Activated CD4-positive, alpha-beta T cell treated with anti-CD3 and anti-CD28 coated beads, Interleukin-2, amount 50 U/mL, for 16 hours (primary cell): ENCODE measurements at places on chromosomes 7 and 10.

- peak; percentile 61 for DNase-seq
These were observed 15.6 kb upstream of the PBLD start for GRCh38 chr10:68348265-68348741.

DNA sequence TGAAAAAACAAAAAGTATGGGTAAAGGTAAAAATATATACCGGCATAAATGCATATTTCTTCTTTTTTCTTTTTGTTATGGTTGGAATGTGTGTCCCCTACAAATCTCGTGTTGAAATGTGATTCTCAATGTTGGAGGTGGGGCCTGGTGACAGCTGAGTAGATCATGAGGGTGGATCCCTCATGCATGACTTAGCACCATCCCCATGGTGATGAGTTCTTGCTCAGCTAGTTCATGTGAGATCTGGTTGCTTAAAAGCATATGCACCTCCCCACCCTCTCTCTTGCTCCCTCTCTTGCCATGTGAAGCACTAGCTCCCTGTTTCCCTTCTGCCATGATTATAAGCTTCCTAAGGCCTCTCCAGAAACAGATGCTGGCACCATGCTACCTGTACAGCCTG lies 93.3 kb downstream of the HYCC1 start:
- DNase-seq = no peak

DNA sequence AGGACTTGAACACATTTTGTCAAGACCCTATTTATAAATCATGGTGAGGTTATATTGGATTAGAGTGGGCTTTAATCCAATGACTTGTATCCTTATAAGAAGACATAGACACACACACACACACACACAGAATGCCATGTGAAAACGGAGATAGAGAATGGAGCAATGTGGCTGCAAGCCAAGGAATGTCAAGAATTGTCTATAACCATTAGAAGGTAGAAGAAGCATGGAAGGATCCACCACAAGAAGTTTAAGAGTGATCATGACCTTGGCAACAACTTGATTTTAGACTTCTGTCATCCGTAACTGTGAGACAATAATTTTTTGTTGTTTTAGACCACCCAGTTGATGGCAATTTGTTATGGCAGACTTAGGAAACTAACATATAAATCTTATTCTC lies 514.2 kb downstream of the TFEC start:
- DNase-seq = no peak

GRCh38 chr7:151187409-151188251 lies 580 bp upstream of the ASB10 start:
- DNase-seq = no peak

DNA sequence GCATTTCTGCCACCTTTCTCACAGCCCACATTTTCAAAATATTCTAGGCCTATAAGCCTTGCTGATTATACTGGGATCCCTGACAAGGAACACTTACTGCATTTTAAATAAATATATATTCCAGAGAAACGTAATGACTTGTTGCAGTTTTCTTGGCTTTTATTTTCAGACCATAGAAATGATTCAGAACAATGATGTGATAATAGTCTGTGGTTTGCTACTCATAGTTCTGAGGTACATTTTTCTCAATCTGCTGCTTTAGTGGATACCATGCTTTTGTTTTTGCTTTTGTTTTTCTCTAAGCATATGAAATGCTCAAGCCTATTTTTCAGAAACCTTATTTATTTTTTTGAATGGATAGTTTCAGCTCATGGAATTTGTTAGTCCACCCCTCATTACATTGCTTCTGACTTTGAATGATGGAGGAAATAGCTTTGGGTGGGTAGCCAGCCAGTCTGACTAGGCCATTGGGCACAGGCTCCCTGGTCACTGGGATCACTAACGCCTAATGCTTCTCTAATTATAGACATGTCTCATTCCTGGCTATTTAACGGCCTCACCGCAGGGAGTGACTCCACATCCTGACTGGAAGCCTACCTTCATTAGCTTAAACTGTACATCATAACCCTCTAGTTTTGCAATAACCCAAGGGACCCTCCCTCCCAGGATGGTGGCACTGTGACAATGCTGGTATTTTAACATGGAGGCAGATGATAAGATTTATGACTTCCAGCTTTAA lies 66.1 kb downstream of the MBL2 start:
- DNase-seq = no peak

GRCh38 chr10:21279217-21279575 lies 246.3 kb downstream of the SKIDA1 start:
- no peak for DNase-seq

DNA sequence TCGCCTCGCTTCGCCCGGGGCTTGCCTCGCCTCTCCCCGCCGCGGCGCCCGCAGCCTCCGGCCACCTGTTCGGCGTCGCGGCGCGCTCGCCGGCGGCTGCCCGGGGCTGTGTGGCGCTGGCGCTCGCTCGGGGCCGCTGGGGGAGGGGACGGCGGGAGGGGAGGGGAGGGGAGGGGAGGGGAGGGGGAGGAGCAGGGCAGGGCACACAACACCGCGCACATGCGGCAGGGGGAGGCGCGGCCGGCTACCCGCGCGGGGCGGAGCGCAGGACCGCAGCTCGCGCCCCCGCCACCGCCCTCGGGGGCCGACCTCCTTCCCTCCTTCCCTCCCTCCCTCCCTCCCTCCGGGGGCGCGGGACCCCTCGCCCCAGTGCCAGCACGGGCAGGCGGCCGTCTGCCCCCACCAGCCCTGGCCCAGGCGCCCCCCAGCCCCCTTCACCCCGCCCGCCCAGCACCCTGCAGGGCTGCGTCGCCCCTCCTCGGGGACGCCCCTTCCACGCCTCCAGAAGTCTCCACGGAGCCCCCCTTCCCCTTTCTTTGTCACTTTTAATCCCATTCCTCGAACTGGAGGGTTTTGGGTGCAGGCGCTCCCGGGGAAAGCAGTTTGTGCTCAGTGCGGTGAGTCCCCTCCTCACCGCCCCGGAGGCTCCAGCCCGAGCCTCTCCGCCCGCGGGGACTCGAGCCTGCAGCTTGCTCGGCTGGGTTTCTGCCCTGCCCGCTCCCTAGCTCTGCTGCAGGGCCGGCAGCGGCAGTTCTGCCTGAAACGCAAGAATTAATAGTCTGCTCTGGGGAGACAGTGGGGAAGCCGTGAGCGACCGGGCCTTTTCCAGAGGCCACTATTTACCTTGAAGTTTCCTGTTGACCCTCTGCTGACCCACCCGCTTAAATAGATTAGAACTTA lies at the start of gene PARD3:
Gene PARD3, minus strand, starts transcription at position 112 of the 900 bp plus-strand sequence. CDS start 301 bp downstream, outside the sequence.
- DNase-seq = peak; percentile 8

DNA sequence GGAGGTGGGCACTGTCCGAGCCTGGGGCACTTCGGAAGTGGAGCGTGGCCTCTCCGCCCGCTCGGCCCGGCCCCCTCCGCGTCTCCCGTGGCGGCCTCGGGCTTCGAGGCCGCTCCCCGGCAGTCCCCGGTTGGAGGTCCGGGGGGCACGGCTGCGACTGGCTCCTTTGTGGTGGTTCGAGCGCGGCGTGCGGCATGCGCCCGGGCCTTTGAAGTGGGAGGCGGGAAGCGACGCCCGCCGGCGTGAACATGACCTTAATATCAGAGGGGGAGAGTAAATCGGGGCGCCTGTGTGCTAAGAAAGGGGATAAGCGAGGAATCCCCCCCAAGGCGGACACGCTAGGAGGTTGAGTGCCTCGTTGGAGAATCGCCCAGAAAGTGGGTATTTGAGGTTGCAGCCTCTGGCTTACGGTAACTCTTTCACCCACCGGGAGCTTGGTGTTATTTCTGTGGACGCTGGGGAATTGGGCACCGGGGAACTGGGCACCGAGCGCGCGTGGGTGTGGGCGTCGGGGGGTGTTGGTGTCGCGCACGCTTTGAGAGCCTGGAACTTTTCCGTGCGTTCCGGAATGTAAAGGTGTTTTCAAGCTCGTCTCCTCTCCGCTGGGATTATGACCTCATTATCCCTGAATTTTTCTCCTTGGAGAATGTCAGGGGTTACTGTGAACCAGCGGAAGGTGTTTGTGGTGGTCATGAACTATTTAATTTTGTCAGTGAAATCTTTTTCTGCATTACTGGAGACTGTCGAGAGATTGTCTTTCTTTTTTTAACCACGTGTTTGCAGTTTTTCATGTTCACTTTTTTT lies 660 bp downstream of the SUV39H2 start:
- DNase-seq = peak; percentile 30

- no peak for DNase-seq
These were observed 186.3 kb downstream of the FRMD4A start for GRCh38 chr10:14144451-14144850.

DNA sequence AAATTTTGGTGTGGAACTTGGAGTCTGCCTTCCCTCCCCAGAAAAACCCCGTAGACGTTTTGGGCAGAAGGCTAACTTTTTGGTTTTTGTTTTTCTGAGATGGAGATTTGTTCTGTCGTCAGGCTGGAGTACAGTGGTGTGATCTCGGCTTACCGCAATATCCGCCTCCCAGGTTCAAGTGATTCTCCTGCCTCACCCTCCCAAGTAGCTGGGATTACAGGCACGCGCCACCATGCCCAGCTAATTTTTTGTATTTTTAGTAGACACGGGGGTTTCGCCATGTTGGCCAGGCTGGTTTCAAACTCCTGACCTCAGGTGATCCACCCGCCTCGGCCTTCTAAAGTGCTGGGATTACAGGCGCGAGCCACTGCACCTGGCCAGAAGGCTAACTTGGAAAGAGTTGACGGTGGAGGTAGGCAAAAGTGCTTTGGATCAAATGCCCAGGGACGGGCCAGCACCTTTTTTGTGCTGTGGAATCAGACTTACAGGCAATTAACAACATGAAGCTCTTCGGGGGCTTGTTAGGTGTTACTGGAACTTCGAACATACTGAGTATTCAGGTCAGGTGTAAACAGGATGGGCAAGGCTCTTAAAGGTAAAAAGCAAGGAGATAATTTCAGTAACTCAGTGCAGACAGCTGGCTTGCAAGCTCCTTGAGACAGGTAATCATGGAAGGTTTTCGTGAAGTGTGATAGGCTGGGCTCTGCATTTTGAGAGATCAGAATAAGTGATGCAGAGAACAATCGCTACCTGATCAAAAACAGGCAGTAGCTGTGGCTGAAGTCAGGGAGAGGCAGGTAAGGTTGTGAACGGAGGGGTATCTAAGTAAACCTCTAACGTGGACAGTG lies 1.8 kb downstream of the PPP1R35 start:
- DNase-seq = no peak

- no peak for DNase-seq
These were observed 47.5 kb upstream of the AGMO start for GRCh38 chr7:15609287-15609686.

DNA sequence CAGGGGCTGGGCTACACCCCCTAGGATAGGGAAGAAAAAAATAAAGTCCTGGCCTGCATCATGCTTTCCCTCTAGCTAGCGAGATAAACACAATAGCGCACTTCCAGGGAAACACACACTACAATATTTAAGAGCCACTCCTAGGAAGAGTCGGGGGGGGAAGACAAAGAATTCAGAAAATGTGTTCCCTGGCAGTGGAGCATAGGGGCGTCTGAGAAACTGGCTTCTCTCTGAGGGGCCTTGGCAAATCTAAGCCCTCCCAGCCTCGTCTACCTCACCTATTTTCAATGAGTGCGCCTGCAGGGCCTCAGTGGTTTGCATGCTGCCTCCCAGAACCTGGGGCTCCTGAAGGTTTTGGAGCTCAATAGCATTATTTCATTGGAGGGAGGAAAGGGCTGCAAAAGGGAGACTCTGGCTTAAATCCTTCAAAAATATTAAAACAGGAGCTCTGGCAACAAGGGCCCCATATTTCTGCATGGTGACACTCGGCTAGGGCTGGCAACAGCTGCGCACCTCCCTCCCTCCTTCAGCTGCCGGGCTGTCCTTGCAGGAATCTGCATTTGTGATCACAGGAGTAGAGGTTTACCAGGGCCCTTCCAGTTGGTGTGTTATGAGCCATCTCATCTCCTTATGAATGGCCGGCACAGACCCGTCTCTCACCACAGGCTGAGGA lies 10.8 kb downstream of the ANXA11 start:
- DNase-seq = no peak

DNA sequence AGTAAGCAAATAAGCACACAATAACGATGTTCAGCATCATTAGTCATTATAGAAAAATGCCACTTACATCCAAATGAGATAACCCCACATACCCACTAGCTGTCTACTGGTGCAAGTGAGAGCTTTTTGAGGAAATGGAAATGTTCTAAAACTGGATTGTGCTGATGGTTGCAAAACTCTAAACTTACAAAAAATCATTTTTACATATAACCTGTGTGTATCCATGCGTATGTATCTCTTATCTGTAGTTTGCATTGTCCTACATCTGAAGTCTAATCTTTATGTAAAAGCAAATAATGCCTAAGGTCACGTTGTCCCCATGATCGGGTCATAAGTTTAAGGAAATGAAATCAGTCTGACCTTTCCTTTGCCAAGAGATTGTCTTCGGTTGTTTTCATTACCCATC lies 81.6 kb upstream of the DNAJB6 start:
- no peak for DNase-seq

- DNase-seq = peak; percentile 48
These were observed 17.6 kb downstream of the ZDHHC16 start for GRCh38 chr10:97463363-97464132.

DNA sequence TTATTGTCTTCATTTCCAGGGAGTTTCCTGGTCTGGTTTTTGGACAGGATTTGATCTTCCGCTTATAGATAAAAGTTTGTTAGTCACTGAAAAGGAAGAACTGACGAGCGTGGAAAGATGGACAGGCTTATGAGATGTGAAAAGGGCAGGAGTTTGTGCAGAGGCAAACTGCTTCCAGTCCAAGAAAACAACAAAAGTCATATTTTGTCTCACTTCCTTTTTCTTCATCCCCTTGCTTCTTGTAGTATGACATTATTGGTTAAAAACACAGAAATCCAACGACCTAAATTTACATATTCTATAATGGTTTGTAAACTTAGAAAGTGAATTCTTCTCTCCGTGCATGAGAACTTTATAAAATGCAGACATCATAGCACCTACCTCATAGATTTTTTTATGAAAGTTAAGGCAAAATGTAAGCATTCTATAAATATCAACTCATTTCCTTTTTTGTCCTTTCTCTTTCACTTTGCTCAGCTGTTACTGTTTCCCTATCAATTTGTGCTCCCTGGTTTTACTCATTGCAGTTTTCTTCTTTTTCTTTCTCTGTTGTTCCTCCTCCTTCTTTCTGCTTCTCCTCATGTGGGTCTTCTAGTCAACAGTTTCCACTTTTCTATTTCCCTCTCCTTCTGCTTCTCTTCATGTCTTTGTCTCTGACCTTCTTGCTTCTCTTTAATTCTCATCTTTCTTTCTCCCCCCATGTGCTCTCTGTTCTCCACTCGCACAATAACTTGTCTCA lies 370.2 kb downstream of the ARL4A start:
- no peak for DNase-seq

DNA sequence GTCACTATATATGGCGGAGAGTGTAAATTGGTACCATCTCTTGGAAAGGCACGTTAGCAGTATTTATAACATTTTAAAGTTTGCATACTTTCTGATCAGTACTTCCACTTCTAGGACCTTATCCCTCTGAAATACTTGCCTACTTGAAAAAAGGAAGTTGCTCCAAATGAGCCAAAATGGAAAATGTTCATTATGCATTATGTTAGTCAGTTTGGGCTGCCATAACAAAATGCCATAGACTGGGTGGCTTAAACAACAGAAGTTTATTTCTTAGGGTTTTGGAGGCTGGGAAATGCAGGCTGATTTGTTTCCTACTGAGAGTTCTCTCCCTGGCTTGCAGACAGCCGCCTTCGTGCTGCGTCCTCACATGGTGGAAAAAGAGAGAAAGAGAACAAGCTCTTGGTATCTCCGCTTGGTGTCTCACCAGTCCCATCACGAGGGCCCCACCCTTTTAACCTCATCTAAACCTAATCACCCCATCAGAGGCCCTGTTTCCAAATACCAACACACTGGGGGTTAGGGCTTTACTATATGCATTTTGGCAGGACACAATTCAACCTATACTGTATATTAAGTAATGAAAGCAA lies 6.9 kb downstream of the SNX10 start:
- no peak for DNase-seq

- no peak for DNase-seq
These were observed 919 bp downstream of the MAFK start for GRCh38 chr7:1531263-1531978.

GRCh38 chr7:127918130-127918529 lies 113.1 kb downstream of the LRRC4 start:
- DNase-seq = no peak
